ENCODE measurements at places on chromosomes 5 and 9.

DNA sequence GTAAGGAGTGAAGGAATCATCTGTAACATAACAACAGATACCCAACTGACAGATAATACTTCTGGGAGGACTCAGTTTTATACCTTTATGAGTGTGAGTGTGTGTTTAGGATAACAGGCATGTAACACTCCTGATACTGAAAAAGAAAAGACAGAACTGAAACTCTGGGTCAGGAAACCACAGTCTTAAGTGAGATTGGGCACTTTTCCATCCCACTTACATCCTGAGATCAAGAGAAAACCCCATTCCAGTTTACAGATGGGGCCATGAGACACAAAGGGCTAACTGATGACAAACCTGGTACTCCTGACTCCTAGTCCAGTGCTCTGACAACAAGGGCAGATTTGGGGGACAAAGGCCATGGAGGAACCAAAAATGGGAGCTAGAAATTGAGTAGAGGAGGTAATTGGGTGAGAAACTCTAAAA, 18.0 kb downstream of the IL5 start:
- no peak for DNase-seq

DNA sequence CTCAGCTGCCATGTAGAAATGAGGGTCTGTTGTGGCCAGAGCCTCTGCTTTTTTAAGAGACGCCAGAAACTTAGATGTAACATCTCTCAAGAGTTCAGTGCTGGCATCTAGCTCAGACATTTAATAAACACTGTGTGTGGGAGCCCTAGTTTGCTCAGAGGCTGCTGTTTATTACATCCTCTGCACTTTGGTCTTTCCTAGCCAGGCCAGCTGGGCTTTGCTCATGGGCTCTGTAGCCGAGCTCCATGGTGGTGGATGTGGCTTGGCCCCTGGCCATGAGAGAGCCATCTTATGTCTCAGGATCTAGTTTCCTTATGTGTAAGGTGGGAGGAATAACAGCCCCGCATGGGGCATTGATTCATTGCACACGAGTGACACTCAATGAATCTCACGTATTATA, 30.0 kb downstream of the ARHGEF37 start:
- DNase-seq, result no peak

GRCh38 chr5:178213748-178214151, 9.4 kb downstream of the HNRNPAB start:
- no peak for DNase-seq

DNA sequence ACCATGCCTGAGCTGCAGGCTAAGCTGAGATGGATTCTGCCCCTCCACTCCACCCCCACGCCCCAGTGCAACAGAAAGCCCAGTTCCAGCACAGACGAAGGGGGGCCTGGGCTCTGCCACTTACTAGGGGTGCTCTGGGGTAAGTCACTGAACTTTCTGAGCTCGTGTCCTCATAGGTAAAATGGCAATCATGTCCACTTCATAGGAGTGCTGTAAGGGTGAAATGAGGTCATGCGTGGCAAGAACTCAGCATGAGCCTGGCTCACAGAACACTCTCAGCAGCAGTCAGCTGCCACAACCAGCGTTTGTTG, 8.4 kb upstream of the PSD2 start:
- peak; percentile 50 for DNase-seq

GRCh38 chr5:78600687-78601414, 47.7 kb downstream of the LHFPL2 start:
- DNase-seq, result no peak

DNA sequence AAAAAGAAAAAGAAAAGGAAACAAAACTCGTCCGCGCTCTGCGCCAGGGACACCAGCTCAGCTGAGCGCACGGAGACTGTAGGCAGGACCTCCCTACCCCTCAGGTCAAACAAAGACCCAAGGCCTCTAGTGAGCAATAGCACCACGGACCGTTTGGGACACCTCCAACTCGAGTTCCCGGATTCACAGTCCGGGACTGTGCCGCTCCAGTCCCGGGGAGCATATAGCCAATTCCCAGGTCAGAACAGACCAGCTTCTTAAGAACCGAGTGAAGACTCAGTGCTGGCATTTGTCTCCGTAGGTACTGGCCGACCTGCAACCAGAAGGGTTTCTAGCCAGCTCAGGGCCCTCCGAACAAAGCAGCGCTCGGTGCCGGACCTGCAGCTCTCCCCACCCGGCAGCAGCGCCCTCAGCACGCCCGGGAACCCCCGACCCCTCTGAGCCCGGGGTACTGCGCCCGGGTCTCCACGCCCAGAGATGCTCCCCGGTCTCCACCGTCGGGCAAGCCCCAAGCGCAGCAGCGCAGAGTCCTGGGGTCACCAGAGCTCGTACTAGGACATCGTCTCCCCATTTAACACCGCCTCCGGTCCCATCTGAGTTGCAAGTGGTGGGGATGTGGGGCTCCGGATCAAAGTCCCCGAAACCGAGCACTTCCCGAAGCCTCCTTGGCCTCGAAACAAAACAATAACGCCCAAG, 591 bp downstream of the ABCA1 start:
- DNase-seq, result no peak

DNA sequence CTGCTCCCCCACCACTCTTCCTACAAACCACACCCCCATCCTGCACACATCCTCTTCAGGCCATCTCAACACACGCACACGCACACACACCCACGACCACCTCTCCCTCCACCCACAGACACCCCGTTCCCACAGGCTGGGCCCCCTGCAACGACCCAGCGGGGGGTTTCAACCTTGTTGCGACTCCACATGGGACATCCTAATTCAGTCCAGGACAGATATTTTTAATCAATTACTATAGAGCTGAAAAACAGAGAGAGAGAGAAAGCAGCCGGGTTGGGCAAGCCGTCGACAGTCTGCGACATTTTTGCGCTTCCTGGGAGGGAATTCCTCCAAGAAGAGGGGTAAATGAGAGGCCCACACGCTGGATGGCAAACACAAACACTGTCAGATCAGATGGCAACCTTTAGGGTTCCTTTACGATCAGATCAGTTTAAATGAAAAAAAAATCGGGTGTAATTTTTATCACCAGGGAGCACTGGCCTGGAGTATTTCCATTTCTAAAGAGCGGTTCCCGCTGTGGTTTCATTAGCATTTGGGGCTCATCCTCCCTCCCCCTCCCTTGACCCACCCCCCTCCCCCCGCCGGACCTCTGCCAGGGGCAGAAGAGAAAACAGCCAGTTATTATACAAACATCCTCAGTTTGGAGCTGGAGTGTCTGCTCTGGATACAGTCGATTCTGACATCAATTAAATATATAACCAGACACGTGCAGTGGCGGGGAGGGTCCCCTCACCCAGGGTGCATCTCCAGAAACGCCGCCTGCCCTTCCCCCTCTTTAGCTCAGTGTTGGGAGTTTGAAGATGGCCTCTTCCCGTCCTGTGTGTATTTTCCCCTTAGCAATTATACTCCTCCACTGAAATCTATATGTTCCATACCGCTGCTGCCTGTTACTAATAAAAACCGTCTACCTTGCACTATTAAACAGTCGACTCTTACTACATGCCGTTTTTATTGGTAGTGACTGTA, 2.3 kb upstream of the IRX2 start:
- DNase-seq, result no peak

- DNase-seq, result no peak
Observed at GRCh38 chr5:6760686-6761085, 47.5 kb downstream of the TENT4A start.

- DNase-seq, result no peak
Observed at GRCh38 chr9:108103046-108103693, 613.6 kb upstream of the KLF4 start.

DNA sequence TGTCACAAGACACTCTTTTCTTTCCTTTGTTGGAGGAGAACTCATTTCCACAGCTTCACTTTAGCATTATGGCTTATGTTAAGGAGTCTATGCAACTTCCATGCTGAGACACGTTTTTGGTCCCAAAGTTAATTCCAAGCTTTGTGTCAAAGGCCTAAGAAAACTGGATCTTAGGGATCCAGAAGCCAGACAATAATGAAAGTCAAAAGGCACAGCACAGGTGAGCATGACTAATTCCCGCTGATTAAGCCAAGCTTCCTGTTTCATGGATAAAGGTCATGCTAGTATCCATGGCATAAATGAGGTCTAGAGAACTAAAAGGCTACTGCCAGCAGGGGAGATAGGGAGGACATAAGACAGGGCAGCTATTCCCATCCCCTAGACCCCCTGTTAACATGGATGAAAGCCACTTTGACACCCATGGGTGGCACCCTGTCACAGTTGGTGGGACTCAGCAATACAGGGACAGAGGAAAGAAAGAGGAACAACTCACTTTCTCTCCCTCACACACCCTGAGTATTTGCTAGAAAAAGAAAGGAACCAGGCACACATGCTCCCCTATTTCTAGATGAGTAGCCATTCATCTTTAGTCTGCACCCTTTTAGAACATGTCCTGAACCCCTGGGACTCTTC, 438.1 kb upstream of the CDH9 start:
- DNase-seq, result no peak

GRCh38 chr9:34386656-34387055, 10.0 kb upstream of the MYORG start:
- DNase-seq, result no peak

DNA sequence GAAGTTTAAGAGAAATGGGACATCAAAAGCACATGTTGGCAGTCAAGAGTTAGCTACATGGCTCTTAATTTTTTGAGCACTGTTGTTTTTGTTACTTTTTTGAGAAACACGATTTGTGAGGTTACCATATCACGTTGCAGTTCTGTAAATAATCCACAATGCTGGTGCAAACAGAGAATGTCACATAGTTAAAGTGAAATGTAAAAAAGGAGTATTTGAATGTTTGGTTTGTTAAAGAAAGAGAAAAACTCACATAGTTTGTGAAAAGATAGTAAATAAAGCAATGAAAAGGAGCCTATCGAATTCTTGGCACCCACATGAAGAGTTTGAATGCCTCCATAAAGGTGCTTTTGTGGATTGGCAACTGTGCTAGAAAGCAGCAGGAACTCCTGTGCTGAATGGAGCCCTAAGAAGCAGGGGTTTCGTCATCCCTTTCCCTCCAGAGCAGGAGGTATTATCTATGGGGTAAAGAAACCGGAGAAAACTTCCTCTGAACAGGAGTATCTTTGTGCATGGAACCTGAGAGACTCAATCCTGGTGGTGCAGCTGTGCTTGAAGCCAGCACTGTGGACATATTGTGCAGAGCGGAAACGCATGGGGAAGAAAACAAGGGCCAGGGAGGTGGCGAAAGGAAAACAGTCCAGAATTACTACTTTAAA, 148.5 kb upstream of the OTULINL start:
- no peak for DNase-seq

- DNase-seq, result no peak
Observed at GRCh38 chr9:127112056-127112455, 10.4 kb downstream of the ANGPTL2 start.

DNA sequence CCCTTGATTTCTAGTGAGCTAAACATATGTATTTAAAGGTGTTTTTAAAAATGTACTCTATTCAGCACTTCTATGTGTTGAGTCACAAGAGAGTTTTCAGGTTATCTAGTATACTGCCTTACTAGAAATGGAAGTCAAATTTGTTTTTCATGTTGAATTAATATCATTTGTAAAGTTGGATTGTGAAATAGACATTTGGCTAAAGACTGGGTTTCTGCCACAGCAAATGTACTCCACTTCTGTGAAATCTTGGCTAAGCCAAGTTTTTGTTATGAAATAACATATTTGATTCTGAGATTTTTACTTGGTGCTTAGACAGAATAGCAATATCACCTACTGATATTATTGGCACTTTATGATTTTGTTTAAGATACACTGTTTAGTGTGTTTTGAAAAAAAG, 106.0 kb downstream of the CWC27 start:
- no peak for DNase-seq

- DNase-seq, result no peak
Observed at GRCh38 chr5:1245905-1246576, 20.9 kb downstream of the SLC6A18 start.

GRCh38 chr5:141534492-141535213, 45.8 kb downstream of the PCDHGC5 start:
- no peak for DNase-seq

DNA sequence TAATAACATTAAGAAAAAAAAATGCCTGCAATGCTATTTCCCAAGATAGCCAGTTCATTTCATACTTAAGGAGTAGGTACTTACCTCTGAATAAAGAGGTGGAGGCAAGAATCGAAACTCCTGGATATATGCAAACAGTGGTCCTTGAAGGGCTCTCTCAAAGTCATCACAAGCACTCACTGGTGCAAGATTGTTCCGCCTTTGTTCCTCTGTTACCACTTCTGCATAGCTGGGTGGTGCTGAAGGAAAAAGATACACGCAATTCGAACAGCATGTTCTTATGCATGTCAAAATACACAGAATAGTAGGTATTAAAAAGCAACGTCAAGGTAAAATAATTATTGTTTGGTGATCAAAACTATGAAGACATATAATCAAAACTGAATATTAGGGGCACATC, 9.5 kb downstream of the ARRDC3 start:
- DNase-seq, result no peak

GRCh38 chr9:114906922-114907571, 23.3 kb downstream of the TNFSF8 start:
- no peak for DNase-seq

- DNase-seq, result no peak
Observed at GRCh38 chr5:69184621-69185020, 4.8 kb upstream of the CENPH start.

DNA sequence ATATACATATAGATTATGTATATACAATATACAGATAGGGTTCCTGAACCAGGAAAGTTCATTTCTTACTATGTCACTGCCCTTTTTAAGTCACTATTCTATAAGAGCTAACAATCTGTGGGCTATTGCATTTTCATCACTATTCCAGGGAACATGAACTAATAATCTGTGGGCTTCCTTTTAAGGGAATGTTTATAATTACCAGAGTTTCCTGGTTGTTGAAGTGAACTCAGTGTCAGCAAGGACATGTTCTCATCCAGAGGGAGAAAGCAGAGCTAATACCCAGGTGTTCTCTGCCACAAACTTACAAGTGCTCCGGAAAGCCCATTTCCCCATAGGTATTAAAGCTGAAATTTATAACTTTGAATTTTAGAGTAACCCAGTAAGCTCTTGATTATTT, 69.6 kb downstream of the CWC27 start:
- no peak for DNase-seq

- no peak for DNase-seq
Observed at GRCh38 chr9:107584186-107584585, 94.6 kb upstream of the KLF4 start.

- DNase-seq, result no peak
Observed at GRCh38 chr9:93890436-93890935, 64.7 kb downstream of the BARX1 start.

DNA sequence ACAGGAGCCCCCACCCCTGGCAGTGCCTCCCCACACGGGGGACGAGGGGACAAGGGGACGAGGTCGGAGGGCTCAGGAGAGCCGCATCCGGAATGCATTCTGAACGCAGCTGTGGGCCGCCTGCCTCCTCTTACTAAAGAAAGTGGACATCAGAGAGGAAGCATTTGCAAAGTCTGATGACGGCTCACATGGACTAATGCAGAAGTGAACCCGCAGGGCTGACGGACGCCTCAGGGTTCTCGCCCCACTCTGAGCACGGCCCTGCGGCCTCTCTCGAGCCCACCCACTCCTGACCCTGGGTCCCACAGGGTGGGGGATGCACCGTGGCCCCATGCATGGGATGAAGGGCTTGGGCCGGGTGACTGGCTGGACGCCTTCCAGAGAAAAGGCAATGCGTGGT, 5.9 kb downstream of the LPCAT1 start:
- no peak for DNase-seq
